ENCODE measurements at places on chromosomes 12 and 14.

DNA sequence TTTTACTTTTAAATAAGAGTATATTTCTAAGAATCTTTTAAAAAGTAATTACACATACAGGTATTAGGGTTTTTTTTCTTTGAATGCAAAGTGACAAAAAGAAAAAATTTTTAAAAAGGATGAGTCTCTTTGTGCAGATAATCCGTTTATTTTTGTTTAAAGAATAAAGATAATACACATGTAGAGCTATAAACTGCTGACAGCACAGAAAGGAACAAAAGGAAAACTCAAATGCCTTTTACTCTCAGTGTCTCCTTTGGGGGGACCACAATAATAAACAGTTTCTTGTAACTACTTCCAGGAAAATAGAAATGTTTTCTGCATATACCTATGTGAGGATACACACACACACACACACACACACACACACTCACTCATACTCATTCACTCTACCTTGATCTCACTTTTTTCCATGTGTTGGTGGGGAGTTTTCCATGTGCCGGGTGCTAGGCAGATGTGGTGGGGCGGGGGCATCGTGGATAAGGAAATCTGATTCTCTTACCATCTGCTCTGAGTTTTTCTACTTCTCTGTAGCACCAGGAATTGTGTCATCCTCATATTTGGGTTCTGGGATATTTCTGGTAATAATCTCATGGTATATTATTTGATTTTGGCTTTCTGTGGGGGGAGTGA lies 58.1 kb downstream of the KCTD10 start:
- DNase-seq: no peak

DNA sequence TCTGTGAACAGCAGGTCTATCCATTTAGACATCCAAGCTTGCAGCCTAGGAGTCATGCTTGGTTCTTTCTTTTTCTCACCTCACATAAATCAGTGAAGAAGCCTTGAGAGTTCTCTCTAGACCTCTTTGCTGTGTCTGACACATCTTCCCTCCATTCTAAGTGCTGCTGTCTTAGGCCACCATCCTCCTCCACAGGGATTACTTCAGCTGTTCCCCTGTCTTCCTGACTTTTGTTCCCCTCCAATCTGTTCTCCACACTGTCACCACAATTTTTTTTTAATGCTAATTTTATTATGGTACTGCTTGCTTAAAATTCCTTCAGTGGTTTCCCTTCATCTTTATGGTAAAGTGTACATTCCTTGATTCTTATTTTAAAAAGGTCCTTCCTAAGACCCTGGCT lies 71.8 kb downstream of the DERA start:
- no peak for DNase-seq

GRCh38 chr12:6666211-6666610 lies 3.3 kb upstream of the ING4 start:
- DNase-seq: no peak

DNA sequence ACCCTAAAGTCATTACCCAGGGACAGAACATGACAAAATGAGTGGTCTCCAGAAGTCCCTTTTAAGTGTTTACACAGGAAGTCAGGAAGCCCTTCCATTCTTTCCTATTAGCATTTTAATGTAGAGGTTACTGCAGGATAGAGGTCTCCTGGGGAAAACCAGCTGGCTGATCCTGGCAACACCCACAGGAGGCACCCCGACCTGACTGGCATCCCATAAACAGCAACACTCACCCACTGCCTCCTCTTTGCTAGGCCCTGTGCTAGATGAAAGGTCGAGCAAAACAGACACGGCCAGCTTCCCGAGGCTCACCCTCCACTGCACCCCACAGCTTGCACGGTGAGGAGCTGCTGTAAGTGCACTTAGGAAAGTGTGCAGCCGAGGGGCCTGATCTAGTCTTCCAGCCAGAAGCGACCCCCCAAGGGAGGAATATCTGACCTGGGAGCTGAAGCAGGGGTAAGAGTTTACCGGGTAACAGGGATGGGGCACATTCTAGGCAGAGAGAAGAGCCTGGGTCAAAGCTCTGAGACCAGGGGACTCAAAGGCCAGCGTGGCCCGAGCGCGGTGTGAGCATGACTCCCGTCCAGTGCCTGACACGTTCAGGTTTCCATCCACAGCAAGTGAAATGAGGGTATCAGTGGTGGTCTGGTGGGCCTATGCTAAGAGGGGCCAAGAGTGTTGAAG lies 9.0 kb downstream of the DAZAP2 start:
- no peak for DNase-seq

GRCh38 chr12:31105668-31106067 lies 32.0 kb downstream of the DDX11 start:
- DNase-seq: no peak

DNA sequence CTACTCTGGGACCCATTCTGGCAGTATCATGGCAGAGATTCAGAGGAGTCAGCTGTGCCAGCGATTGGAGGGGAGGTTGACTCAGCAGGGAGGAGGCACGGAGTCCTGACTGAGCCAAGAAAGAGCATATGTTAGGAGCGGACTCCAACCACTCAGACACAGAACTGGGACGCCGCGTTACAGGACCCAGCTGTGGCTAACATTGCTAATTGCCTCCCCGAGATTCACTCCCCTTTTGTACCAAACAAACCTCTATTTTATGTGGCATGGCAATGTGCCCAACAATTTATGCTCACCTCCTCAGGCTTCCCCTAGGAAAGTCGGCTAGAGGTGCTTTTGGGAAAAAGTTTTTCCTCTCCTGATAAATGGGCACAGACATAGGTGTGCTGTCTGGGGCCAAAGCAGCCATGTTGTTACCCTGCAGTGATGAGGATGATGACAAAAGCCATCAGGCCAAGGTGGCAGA lies 15.2 kb upstream of the CLIP1 start:
- peak; percentile 56 for DNase-seq

DNA sequence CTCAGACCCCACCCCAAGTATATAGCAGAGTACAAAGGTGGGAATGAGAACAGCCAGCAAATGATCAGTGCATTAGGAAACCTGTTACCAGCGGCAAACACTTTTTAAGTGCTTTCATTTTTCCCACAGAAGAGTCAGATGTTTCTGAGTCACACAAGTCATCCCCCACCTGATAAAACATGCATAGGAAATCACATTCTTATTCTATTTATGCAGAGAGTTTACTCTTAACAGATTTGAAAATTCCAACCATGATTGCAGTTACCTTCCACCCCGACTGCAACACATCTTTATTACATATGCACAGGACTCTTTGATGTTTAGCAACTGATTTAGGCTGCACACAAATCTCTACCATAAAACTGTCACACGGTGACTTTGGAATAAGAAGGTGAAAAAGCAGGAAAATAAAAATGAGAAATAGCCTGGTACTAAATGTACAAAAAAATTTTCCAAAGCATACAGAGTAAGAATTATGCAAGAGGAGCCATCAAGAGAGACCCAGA lies 236.4 kb downstream of the PAWR start:
- no peak for DNase-seq

DNA sequence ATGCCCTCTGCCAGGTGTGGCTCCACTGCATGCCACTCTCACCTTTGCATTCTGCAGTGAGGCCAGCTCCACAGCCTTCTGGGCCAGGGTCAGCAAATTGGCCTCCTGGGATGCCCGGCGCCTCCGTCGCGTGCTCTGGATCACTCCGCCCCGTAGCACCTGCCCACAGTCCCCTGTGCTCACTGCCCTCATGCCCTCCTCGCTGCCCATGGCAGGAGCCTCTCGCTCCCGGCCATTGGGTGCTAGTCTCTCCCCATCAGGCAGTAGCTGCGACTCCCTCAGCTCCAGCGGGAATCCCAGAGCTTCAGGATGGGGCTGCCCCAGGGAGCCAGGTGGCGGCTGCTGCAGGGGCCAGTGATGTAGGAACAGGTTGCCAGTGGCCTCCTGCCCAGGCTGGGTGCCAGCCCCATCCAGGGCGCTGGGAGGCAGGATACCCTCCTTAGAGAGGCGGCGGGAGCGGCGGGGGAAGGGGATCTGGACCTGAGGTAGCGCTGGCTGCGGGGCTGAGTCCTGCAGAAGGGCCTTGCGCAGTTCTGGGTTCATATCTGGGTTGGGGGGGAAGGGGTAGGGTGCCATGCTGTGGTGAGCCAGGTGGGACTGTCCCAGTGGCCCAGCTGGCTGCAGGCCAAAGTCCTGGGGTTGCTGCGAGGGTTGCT lies 24.5 kb upstream of the PNMA1 start:
- no peak for DNase-seq

DNA sequence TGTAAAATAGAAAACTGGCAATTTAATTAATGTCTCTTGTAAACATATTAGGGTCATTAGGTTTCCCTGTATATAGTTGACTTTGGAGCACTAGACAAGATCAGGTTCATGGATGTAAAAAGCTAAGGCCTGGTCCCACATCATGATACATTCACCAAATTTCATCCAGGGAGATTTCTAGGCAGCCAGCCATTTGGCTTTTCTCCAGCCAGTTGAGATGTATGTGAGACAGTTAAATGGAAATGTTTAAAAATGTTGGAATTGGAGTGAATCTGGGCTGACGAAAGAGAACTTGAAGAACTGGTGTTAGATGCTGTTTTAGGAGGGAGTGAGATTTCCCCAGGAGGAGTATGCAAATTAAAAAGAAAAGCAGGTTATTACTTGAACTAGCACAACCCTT lies 41.8 kb upstream of the CLEC14A start:
- DNase-seq: no peak

GRCh38 chr12:25271486-25272098 lies 20.9 kb upstream of the KRAS start:
- no peak for DNase-seq

DNA sequence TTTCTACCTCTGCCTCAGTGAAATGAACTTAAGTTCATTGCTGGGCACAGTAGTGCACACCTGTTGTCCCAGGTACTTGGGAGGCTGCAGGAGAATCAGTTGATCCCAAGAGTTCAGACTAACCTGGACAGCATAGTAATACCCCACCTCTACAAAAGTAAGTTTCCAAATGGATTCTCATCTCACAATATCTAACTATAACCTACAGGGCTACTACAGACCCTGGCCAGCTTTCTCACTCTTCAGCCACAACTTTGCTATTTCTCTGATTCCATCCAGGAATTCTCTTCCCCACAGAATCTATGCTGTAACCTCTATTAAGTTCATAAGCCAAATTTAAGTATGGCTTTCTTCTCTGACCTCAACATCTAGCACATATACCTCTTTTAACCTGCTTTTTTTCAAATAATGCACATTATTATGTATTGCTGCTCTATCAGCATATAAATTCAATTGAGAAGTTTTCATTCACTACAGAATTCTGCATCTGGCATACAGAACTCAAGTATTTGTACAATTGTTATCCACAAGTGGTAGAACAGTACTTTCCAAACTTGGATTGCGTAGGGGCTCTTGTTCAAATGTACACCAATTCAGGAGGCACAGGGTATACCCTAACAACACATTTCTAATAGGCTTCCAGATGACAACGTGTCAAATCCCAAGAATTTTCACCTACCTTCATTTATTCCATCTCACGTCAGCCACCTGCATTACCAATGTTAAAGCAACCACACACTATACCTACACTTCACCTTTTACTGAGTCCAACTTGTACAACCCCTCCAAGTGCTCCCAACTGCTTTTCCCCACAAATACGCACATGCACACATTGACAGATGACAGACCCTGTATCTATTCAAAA lies 3.8 kb downstream of the RPS29 start:
- DNase-seq: no peak

GRCh38 chr12:47882781-47883546 lies 21.8 kb downstream of the VDR start:
- peak; percentile 61 for DNase-seq

- DNase-seq: peak; percentile 69
Observed at GRCh38 chr14:76767681-76768656, 6.7 kb downstream of the VASH1 start.

DNA sequence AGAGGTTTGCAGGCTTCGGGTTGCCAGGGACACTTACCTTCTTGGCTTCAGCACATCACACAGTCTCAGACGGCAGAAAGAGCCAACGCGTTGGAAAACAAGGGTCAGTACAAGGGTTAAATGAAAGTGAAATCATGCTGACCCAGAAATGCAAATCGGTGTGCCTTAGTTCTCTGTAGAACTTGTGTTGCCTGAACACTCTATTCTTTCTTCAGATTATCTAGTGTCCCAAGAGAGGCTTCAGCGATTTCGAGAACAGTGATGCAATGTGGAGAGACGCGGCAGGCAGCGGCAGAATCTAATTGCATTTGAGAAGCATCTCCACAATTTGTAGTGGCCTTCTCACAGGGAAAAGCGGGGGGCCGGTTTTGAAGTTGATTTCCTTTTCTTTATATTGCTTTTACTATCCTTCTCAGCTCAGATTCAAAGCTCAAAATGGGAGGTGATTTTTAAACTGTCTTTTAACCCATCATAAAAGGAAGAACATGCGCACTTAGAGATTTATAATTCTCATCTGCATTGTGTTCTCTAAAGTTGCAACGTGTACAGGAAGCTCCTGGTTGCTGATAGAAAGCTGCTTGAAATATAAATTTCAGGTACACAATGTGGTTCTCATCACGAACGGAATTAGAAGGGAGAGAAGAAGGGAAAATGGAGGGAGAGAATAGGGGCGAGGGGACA lies 67.8 kb upstream of the EGLN3 start:
- DNase-seq: peak; percentile 32

DNA sequence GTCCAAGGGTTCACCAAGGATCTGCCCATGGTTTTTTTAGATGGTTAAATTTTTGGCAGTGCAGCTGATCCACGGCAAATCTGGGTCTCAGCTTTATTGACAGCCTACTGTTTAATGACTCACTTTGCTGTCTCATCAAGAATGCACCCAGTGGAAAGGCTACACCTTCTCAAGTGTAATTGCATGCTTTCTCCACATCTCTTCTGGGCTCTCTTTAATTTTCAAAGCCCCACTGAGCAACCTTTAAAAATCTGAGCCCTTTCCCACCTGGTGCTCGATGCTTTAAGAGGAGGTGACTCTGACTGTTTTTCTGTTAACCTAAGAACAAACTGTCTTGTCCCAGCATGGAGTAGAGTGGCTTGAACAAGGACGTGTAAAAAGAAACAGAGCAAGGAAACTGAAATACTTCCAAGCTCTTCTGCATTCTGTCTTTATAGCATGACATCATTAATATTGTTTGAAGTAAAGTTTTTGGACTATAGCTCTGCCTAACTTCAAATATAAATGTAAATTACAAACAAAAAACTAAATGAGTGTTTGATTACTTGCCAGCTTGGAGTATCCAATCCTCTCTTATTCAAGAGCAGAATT lies 214.2 kb upstream of the KRR1 start:
- DNase-seq: no peak

DNA sequence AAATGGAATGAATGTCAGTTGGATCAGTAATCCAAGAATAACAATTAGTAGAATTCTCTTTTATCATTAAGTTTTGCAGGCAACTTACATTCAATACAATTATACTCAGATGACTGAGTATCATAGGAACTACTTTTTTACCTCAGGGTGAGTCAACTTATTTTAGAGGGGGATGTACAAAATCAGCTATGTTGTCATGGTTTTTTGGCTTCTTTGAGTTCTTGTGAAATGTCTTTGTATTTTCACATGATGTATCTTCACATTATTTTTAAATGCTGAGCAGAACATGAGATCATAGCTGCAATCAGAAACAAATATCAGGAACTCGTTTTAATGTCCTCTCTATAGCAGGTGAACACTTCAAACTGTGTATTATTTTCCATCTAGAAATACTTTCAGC lies 65.3 kb upstream of the PTPRR start:
- DNase-seq: no peak

- peak; percentile 86 for DNase-seq
Observed at GRCh38 chr14:50000380-50001150, 107.7 kb downstream of the ARF6 start.

Data from femur (tissue), 1 donor.